Dermis blood vessel endothelial cell (primary cell): ENCODE measurements at places on chromosomes 11 and 22. TPM values are rescaled to one million over a fixed set of nuclear protein-coding genes. Genes with fewer than 3 reads are reported as not detected.

DNA sequence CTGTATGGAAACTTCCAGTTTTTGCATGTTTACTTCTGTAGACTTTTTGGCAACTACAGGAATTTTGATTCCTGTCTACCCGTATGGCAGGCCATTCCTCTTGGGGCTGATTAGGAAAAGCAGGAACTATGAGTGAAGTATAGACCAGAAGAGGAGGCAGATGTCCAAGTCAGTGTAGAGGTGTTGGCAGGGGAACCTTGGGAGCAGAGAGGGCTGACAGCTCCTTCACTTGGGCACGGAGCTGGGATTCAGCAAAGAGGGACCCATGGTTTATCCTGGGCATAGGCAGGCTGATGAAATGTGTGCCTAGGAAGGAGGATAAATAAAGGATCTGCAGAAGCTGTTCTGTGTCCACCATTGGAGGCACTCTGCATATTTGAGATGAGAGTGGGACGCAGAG is 33.1 kb downstream of the TREH start:
- DNase-seq: no peak

Gene OR8G1
- total RNA-seq: not detected in 2 replicates

DNA sequence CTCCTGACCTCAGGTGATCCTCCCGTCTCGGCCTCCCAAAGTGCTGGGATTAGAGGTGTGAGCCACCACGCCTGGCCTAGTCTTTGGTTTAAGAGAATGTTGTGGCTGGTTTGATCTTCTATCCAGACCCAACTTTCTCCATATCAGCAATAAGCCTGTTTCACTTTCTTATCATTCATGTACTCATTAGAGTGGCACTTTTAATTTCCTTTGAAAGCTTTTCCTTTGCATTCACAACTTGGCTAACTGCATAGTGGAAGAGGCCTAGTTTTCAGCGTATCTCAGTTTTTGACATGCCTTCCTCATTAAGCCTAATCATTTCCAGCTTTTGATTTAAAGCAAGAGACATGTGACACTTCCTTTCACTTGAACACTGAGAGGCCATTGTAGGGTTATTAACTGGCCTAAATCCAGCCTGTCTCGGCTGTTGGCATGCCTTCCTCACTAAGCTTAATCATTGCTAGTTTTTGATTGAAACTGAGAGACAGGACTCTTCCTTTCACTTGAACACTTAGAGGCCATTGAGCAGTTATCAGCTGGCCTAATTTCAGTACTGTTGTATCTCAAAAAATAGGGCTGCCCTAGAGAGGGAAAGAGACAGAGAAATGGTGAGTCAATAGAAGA is 13.1 kb upstream of the RPL3 start:
- DNase-seq: peak; percentile 69

- DNase-seq: no peak
Observed at GRCh38 chr22:24184057-24184798, 2.9 kb downstream of the SUSD2 start.

GRCh38 chr11:11977206-11977938 is 31.1 kb downstream of the DKK3 start:
- DNase-seq: peak; percentile 95

Gene MS4A8
- not detected in 2 replicates for total RNA-seq

- no peak for DNase-seq
Observed at GRCh38 chr11:116030697-116031331, 526.6 kb upstream of the CADM1 start.

GRCh38 chr22:49262167-49262566 is 565.5 kb downstream of the BRD1 start:
- DNase-seq: no peak

- DNase-seq: no peak
Observed at GRCh38 chr22:32558681-32559355, 84.2 kb downstream of the FBXO7 start.

DNA sequence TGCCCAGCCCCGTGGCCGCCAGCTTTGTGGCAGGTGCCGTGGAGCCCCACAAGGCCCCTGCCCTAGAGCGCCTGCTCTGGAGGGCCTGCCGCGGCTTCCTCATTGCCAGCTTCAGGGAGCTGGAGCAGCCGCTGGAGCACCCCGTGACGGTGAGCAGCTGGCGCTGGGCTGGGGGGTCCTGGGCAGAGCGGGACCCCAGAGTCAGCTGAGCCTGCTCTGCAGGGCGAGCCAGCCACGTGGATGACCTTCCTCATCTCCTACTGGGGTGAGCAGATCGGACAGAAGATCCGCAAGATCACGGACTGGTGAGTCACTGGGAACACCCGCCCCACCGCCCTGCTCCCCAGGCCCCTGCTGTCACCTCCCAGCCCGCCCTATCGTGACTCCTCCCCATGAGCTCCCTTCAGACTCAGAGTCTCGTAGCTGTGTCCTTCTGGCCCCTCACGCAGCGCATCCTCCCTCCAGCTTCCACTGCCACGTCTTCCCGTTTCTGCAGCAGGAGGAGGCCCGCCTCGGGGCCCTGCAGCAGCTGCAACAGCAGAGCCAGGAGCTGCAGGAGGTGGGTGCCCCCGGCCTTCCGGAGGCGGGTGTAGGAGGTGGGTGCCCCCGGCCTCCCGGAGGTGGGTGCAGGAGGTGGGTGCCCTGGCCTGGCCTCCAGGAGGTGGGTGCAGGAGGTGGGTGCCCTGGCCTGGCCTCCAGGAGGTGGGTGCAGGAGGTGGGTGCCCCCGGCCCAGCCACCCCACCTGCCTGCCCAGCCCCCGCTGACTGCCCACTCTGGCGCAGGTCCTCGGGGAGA is 4.7 kb downstream of the TCIRG1 start:
- no peak for DNase-seq

- no peak for DNase-seq
Observed at GRCh38 chr11:64539711-64540427, 51.2 kb upstream of the SLC22A12 start.

GRCh38 chr11:115198321-115198741 is 305.9 kb downstream of the CADM1 start:
- no peak for DNase-seq

DNA sequence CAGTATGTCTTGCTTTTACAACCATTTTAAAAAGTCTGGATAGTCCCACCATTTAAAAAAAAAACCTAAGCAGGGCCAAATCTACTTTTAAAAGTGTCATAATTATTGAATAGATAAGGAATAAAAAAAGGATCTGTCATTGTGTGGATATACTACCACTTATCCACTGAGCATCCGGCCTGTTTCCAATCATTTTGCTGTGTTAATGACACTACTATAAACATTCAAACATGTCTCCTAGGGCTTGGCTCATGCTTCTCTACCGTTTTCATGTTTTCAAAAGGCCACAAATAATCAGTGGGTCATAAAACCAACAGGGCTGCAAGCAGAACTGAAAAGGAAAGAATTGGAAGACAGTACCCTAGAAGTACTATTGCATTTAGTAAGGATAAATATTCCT is 12.5 kb upstream of the C22orf39 start:
- DNase-seq: no peak

DNA sequence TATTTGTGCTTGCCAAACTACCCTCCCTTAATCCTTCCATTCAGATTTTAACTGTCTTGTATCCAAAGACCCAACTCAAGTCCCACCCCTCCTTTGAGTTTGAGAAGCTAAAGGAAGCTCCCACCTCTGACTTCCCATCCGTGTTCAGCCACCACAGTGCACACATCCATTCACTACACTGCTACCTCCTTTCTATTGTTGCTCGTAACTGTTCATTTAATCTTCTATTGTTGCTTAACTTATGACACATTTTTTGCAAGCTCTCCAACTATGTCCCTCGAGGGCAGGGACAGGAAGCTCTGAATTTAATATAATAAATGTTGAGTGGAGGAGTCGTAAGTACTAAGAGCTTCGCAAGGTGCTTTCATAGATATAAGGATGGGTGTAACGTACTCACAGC is 10.4 kb downstream of the LARGE1 start:
- no peak for DNase-seq

- DNase-seq: no peak
Observed at GRCh38 chr11:18309691-18310090, 12.2 kb downstream of the HPS5 start.

GRCh38 chr11:67371189-67371910 is 2.0 kb downstream of the CLCF1 start:
- peak; percentile 70 for DNase-seq

DNA sequence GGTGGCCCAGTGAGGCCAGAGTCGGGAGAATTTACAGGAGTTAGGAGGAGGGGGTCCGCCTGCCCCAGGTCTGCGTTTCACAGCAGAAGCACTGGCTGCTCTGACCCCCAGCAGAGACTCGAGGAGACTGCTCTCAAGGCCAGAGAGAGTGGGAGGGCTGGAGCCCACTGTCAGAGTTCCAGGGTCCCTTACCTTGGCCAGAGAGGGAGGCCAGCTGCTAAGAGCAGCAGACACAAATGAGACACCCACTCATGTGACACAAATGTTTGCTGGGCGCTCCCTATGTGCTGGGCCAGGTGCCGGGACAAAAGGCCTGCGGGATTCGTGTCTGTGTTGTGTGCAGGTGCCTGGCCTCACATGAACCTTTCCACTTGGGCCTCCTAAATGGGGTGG is 2.8 kb upstream of the TNFRSF13C start:
- DNase-seq: no peak

DNA sequence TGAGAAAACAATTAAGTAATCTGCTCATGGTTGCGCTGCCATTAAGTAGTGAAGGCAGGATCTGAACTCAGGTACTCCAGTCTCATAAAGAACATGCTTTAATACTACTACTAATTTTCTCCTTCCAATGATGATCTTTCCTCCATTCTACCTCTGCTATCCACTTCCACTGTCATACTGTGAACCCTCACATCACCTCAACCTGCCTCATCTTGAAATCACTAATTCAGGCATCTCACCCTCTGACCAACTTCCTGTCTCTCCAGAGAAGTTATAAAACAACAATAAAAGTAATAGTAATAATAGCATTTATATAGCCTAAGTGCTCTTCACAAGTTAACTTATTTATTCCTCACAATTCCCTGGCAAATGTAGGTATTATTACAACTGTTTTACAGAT is 57.1 kb upstream of the PSMA1 start:
- no peak for DNase-seq

DNA sequence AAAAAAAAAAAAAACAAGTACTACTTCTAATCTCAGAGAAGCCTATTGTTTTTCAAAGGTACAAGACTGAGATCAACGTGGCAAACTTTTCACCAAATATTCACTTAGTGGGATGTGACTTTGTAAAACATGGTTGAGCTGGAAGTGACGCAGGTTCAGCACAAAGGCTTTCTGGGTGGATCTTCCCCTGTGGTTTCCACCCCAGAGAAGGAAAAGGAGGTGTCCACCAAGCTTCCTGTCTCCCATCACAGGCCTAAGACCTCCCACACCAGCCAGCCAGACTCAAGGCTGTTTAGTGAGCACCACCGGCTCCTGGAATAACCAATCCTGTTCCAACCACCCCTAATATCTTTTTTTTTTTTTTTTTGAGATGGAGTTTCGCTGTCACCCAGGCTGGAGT is 5.7 kb downstream of the TMEM184B start:
- peak; percentile 90 for DNase-seq

Gene SERHL2
- 3.0 and 3.1 TPM in 2 replicates for total RNA-seq

GRCh38 chr22:46063846-46064227 is 86.5 kb upstream of the PPARA start:
- DNase-seq: peak; percentile 7

DNA sequence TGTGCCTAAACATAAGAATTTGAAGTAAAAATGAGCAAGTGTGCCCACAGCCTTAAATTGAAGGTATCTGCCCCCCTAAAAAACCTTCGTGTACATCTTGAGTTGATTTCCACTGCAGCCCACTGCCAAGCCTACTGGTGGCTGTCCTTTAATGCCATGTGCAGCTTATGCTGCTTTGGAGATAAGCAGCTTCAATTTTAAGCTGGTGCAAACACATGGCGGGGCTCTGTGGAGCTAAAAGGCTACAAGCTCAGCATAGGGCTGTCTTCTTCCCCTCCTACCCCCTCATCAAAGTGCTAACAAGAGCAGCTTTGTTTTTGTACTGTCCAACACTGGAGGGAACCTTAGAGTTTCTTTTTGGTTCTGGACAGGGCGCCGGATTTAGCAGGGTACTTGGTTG is 128.5 kb upstream of the LMO1 start:
- no peak for DNase-seq

Gene TTC36
- 2.5 and 3.2 TPM in 2 replicates for total RNA-seq

Gene NPAS4
- total RNA-seq: not detected in 2 replicates

GRCh38 chr22:49632199-49633009 is 195.3 kb downstream of the BRD1 start:
- peak; percentile 72 for DNase-seq

- no peak for DNase-seq
Observed at GRCh38 chr11:33533386-33534052, 167.1 kb downstream of the C11orf91 start.

DNA sequence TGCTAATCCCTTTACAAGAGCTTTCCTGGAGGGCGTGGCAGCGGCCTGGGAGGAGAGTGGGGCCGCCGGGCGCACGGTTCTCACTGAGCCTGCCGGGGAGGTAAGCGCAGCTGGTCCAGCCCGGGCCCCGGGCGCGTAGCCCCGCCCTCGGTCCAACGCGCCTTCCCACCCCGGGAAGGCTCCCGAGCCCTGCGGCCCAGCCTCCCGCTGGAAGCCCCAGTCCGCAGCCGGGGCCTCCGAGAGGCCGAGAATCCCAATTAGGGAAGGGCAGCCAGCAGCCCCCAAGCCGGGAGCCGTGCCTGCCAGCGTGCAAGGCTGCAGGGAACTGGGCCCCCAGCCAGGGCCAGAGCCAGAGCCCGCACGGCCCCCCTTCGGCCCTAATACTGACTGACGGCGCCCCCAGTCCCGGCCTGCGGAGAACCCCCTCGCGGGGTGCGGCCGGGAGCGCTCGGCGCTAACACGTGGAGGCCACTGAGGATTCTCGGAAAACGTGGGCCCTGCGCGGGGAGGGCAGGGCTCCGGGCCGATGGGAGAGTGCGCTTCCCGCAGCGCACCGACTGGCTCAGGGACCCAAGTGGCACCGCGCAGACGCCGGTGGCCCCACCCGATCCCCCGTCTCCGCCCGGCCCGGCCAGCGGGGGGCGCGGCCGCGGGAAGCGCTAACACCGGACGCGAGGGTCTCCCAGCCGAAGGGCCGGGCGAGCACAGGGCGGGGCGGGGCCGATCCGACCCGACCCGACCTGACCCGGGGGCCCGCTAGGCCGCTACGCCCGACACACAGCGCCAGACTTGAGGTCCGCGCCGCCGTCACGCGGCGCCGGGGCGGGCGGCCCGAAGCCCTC is 5.7 kb downstream of the ZFTA start:
- DNase-seq: no peak

Gene P4HA3
- total RNA-seq: 19.2 and 37.4 TPM in 2 replicates

DNA sequence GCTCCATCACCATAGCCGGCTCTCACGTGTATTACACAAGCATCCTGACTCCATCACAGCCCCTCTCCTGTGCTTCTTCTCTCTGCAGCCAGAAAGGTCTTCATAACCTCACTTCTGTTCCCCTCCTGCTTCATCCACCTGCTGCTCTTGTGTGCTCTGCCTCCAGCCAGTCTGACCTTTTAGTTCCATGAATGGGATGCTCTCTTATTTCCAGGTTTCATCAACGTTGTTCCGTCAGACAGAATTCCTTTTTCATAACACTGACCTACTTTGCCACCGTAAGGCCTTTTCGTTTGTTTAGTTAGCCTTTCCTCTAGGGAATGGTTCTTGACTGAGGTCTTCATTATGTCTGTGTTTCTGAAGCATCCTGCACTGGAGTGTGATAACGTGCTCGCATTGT is 18.8 kb downstream of the GRAMD1B start:
- no peak for DNase-seq

GRCh38 chr11:102184269-102184987 is 74.2 kb downstream of the YAP1 start:
- DNase-seq: no peak
